SK-N-MC (cell line): ENCODE measurements at places on chromosomes 5 and 9.

- no peak for DNase-seq
Observed at GRCh38 chr5:75668977-75669689, 48.1 kb downstream of the POC5 start.

GRCh38 chr5:170753311-170753710, 30.2 kb upstream of the GABRP start:
- no peak for DNase-seq

GRCh38 chr5:167412556-167412955, 878.9 kb upstream of the WWC1 start:
- no peak for DNase-seq

DNA sequence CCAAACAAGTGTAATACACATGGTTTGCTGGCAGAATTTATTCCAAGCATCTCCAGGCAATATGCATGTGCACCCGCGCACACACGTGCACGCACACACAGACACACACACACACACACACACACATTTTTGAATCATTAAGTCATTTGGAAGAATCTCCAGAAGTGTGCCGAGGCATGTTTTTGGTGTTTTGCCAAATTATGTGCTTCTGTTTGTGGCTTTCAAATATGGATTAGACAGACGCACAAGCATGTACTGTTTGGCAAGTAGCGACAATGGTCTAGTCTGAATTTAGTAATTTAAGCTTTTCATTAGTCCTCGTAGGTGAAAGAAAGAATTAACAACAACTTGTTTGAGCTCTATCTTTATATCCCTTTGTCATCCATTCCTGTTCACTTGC, 36.7 kb downstream of the NFIB start:
- no peak for DNase-seq

- no peak for DNase-seq
Observed at GRCh38 chr5:84379749-84380148, 4.9 kb downstream of the EDIL3 start.

DNA sequence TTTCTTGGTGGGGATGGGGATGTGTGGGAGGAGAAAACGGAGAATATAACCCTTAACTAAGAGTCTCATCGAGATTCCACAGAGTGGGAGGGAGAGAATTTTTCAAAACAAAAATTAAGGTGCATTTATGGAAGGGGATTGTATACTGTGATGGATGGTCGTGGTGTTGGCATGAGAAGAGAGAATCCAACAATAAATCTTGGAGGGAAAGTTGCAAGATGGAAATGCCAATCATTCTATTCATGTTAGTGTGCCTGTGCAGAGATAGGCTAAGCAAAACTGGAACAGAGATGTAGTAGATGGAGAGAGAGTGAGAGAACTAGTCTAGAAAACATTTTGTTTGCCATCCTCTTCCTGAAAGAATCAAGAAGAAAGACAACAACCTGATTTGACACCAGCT, 613.1 kb downstream of the EBF1 start:
- no peak for DNase-seq

- DNase-seq: no peak
Observed at GRCh38 chr5:35754481-35754880, 102.2 kb upstream of the IL7R start.

DNA sequence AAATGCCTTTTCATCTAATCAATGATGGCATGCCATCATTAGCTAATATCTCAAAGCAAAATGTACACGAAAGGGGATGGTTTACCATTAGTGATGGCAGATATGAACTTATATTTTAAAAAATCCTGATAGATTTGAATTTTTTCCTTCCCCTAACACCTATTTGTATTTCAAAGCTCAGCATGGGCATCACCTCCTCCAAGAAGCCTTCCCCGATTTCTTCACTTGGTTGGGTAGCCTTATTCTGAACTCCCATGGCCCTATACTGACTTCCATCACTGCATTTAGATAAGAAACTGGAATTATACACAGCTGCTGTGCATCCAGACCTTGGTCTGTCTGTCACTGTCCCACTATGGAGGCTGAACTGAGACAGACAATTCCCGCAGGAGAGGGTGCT, 49.6 kb upstream of the FBXW11 start:
- DNase-seq: no peak

- no peak for DNase-seq
Observed at GRCh38 chr9:129183495-129184218, 5.6 kb upstream of the IER5L start.

DNA sequence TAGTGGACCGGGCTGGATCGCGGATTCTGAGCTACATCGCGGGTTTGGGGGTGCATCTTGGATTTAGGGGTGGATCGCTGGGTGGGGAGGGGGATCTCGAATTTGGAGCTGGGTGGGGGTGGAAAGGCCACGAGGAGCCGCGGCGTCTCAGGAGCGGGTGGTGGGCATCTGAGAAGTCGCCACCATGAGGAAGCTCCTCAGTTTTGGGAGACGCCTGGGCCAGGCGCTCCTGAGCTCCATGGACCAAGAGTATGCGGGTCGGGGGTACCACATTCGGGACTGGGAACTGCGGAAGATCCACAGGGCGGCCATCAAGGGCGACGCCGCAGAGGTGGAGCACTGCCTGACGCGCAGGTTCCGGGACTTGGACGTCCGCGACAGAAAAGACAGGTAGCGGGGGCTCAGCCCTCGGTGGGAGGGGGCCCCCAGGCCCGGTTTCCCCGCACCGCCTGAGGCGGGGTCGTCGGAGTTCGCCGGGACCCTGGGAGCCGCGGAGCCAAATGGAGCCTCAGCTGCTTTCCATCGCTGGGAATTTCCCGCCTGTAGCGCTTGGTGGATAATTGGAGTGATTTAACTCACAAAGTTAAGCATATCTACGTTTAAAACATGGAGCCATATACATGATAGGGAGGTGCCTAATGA, 376 bp downstream of the ANKRD18B start:
- no peak for DNase-seq

GRCh38 chr5:73814233-73814846, 188.3 kb downstream of the ARHGEF28 start:
- no peak for DNase-seq

GRCh38 chr5:178114325-178115135, 1.2 kb downstream of the N4BP3 start:
- DNase-seq: no peak

- no peak for DNase-seq
Observed at GRCh38 chr5:146626936-146627335, 110.9 kb upstream of the GPR151 start.

DNA sequence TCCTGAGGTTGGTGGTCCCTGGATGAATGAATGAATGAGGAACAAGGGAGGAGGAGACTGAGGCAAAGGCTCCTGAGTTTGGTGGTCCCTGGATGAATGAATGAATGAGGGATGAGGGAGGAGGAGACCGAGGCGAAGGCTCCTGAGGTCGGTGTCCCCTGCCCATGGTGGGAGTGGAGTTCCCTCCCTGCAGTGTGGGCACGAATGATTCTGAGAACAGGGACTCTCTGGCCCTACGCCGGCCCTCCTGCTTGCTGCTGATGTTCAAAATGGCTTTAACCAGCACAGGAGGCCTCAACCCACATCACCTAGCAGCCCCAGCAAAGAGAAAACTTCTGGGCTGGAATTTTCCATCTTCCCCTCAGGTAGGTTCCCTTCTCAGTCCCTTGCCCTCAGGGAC, 377.8 kb downstream of the IRX2 start:
- DNase-seq: no peak
